ENCODE measurements at places on chromosomes 4 and X.
A peak's percentile ranks its signal among the peaks of the same experiment; 100 is the strongest.

DNA sequence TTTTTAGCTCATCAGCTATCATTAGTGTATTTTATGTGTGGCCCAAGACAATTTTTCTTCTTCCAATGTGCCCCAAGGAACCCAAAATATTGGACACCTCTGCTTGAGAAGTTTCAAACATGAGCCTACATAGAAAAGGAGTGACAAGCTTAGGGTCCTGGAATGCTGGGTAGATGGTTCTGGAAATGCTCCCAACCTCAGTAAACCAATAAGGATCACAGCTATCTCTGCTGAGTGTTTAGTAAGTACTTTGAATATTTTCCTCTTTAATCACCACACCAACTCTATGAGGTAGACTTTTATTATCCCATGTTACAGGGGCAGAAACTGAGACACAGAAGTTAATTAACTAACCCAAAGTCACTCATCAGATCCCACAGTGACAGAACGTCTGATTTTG lies 164.9 kb upstream of the KLF3 start:
- DNase-seq, result no peak

DNA sequence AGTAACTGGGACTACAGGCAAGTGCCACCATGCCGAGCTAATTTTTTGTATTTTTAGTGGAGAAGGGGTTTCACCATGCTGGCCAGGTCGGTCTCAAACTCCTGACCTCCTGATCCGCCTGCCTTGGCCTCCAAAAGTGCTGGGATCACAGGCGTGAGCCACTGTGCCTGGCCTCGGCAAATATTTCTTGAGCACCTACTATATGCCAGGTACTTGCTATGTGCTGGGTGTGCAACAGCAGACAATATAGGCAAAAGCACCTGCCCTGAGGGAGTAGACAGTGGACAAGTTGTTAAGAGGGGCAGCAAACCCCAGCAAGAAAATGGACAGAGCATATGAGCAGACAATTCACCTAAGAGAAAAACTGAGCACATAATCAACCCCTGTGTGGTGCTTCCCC lies 51.0 kb upstream of the CDKN2AIP start:
- DNase-seq, result no peak

DNA sequence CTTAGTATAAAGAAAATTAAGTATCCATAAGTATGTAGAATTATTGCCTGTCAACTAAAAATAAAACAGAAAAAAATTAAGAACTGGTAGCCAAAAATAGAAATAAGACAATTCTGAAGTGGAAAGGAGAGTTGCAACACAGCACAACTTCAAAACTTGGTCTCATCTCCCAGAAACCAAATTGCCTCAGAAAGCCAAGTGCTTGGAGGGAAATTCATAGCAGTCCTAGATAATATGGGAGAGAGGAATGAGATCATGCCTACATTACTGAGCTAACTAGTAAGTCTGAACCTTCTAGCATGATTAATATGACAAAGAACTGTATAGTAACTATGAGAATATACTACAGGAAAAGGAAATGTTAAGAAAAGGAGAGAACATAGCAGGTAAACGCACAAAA lies 256.5 kb downstream of the LDB2 start:
- DNase-seq, result no peak

- no peak for DNase-seq
Measured at GRCh38 chrX:38081909-38082308, 75.6 kb downstream of the SYTL5 start.

DNA sequence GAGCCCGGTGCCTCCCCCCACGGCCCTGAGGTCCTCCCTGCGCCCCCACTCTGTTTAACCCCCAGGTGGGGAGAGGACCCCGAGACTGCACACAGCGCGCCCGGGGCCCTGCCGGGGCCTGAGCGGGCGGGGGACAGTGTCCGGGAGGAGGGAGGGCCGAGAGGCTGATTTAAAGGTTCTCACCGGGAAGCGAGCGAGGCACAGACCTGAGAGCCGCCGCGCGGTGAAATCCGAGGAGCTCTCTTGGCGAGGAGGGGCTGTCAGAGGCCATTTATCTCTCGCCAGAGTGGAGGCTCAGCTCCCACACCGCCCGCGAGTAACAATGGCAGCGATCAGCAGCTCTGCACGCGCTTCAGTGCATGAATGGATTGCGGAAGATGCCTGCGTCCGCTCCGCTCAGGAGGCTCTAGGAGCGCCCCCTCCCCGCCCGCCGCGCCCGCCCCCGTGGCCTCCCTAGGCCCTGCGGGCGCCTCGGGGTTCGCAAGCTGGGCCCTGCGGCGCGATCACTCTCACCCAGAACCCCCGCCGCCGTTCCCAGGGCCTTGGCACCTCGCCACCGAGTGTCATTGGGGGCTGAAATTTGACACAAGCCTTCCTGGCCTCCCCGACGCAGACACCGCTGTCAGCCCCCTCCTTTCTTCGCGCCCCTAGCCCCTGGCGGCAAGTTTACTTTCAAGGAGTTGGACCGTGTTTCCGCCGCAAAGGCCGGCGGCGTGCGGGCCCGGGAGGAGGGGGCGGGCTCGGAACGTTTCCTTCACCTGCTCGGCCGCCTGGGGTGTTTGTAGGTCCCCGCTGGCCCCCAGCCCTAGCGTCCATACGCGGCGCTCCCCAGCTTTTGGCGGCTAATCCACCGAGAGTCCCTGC lies 48.7 kb upstream of the BCOR start:
- DNase-seq, result no peak

DNA sequence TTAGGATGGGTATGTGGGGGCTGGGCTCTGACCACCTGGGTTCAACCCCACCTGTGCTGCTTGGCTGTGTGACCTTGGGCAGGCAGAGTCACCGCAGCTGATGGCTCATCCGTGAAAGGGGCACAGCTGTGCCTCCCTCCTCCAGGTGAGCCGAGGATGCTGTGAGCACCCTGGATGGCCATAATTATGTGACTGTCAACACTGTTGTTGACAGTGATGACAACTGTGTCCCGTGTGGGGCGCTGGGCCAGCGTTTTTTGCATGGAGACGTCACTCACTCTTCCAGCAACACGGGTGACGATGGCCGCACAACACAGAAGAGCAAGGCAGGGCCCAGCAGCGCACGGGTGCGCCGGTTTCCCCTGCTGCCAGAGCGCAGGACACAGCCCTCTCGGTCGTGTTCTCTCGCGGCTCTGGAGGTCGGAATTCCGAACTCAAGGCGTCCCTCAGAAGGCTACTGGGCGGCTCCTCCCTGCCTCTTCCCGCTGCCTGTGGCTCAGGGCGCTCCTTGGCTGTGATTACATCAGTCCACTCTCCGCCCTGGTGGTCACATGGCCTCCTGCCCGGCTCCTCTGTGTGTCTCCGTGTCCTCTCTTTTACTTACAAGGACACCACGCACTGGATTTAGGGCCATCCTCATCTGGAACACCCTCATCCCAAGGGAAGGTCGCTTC lies 1.3 kb downstream of the SH3TC1 start:
- peak; percentile 92 for DNase-seq

DNA sequence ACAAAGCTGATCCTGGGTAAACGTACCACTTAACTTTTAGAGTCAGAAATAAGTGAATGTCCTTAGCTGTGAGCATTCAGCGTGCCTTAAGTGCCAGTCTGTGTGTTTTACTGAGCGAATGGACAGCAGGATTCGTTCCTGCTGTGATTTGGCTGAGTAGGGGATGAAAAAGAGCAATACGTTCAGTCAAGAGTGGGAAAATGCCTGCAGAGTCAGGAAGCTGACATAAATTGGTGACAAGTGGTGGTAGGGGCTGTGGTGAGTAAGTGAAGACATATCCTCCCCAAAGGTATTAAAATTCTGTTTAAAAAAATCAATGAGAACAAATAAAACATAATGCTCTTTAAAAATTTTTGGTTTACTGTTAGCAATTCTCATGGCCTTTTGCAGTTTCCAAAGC lies 56.6 kb upstream of the TNIP3 start:
- no peak for DNase-seq

DNA sequence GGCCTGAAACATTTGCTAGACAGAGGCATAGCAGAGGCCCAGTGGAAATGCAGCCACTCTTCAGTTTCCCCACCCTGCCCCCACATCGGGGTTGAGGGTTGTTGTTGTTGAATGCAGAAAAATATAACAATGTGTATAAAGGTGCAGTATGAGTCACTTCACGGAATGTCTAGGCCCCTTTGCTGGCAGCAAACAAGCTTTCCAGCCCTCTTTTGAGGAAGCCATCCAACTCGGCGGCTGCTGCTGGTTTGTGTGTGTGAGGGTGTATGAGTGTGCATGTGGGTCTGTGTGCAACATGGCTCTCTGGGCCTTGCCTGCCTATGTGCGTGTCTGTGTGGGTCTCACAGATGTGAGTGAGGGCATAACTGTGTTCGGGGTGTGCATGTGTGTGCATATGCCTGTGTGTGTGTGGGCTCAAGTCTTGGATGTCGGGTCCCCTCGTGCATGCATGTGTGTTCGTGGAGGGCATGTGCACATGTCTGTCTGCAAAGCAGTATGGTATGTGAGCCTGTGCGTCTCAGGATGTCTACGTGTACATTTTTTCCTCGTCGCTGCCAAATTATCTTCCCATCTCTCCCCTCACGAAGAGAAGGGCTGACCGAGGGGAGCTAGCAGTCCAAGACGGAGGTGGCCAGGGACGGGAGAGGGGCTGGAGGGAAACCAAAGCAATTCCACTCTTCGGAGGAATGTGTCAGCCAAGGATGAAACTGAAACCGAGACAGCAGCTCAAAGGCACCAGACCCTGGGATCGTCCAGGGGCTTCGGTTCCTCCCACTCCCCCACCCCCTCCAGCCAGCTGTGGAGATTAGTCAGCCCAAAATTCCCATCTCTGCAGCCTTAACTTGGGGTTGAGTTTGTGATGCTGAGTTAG lies 8.4 kb upstream of the ELF4 start:
- DNase-seq, result no peak

GRCh38 chr4:138320831-138321230 lies 78.7 kb upstream of the SLC7A11 start:
- no peak for DNase-seq

DNA sequence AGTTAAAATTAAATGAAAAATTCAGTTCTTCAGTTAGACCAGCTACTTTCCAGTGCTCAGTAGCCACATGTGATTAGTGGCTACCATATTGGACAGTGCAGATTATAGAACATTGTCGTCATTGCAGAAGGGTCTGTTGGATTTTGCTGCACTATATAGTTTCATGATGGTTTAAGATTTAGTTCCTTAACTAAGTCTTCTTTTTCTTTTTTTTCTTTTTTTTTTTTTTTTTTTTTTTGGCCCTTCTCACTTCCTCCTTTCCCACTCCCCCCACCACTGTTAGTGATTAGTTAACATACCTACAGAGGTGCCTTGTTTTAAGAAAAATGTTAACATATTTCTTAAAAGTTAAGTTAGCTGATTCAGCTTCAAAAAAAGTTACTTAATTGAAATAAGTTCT lies 9.0 kb downstream of the RAB9A start:
- DNase-seq, result no peak

DNA sequence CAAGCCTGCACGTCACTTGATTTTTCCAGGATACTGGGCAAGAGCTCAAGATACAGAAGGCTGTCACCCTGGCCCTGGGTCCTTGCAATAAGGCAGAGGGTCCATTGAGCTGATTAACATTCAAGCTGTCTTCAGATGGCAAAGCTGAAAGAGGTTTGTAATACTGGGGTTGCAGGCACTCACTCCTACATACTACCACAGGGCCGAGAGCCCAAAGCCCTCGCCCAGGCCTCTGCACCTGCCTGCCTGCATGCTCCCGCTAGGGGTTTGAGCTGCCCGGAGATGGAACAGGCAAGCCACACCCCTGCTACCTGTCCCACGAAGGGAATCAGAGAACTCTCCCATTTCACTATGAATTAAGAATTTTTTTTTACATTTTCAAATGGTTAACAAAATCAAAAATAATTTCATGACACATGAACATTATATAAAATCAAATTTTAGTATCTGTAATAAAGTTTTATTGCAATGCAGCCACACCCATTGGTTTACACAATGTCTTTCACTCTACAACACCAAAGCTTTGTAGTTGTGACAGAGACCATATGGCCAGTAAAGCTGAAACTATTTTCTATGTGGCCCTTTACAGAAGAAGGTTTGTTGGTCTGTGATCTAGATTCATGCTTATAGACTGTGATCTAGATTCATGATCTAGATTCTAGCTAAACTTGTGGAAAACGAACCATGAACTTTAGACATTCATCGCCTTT lies 530.4 kb upstream of the IGFBP7 start:
- DNase-seq, result no peak

DNA sequence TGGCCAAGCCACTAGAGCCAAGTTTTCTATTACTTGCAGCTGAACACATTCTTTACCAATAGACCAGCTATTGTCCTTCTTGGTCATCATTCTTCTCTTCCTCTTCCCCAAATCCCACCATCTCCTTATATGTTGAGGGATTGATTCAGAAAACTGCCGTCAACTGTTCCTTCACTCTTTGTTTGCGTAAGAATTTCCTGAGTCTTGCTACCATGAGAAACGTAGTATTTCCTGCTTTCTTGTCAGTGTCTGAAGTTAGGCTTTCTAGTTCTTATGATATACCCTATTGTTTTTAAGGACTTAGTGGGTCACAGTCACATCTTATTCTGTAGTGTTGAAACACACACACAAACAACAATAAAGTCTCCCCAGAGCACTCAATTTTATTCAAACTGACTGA lies 20.1 kb downstream of the IGFBP7 start:
- no peak for DNase-seq

- no peak for DNase-seq
Measured at GRCh38 chrX:13498238-13498637, 71.2 kb upstream of the EGFL6 start.

- DNase-seq, result no peak
Measured at GRCh38 chr4:142801966-142802365, 44.1 kb downstream of the INPP4B start.

DNA sequence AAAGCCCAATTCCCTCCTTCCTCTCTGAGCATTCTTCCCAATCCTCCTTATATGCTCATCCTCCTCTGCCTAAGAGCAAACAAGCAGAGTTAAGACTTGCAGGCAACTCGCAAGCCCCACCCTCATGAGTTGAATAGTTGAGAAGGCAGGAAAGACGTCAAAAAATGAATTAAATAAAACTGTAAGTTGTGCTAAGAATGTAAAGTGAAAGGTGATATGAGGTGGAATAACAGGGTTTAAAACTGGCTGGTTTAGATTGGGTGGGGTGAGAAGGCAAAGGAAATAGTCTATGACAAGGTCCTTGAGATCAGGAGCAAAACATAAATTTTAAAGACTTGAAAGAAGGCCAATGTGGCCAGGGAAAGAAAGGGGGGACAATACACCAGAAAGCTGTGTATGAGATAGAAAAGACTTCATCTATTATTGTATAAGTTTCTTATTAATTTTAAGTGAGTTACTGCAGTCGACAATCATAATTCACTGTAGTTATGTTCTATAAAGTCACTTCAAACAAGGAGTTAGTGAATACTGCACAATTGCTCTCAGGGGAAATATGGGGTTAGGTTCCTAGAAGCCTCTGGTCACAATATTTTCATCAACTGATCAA lies 124.9 kb downstream of the RELL1 start:
- DNase-seq, result no peak

DNA sequence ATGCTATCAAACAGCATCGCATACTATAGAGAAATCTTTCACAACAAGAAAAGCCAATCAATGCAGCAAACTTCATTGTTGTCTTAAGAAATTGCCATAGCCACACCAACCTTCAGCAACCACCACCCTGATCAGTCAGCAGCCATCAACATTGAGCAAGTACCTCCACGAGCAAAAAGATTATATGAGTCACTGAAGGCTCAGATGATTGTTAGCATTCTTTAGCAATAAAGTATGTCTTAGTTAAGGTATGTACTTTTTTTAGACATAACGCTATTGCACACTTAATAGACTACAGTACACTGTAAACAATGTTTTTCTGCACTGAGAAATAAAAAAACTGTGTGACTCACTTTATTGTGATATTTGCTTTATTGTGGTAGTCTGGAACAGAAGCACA lies 37.8 kb upstream of the FUNDC1 start:
- no peak for DNase-seq
